ENCODE measurements at places on chromosomes 5 and 9.

GRCh38 chr9:125476645-125477044, 215.0 kb downstream of the GAPVD1 start:
- no peaks in the 10 kb centered on the region for H3K27me3 ChIP-seq
- no peak for DNase-seq
- no peaks in the 10 kb centered on the region for H3K4me1 ChIP-seq
- no peak overlapping the region for H3K27ac ChIP-seq
- peaks cover 9% of the 10 kb centered on the region for H3K36me3 ChIP-seq

- no peak overlapping the region for H3K4me3 ChIP-seq
- H3K27ac ChIP-seq = no peak overlapping the region
- H3K27me3 ChIP-seq = no peaks in the 10 kb centered on the region
- DNase-seq = no peak
- H3K36me3 ChIP-seq = no peaks in the 10 kb centered on the region
Observed at GRCh38 chr5:63820577-63820976, 141.7 kb downstream of the HTR1A start.

GRCh38 chr5:61496446-61496845, 164.4 kb downstream of the ZSWIM6 start:
- no peak overlapping the region for H3K4me3 ChIP-seq
- H3K4me1 ChIP-seq = no peaks in the 10 kb centered on the region
- H3K36me3 ChIP-seq = peaks cover 2% of the 10 kb centered on the region
- no peak overlapping the region for H3K27ac ChIP-seq
- no peak for DNase-seq

DNA sequence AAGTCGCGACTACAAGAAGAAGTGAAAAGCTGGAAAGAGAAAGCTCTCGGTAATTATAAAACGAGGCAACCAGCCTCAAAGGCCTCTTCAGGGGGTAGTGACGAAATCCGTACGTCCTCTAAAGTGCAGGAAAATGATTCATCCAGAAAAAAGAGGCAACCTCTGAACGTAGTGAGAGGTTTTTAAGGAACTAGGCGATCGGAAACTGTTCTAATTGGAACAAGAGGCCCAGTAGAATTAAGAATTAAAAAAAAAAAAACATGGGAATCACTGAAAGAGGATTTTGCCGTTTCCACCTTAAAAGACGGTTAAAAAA, 1.0 kb downstream of the CSNK1A1 start:
- H3K4me1 ChIP-seq = peaks cover 22% of the 10 kb centered on the region
- H3K27me3 ChIP-seq = no peaks in the 10 kb centered on the region
- peak overlapping the region; percentile 60 for H3K4me3 ChIP-seq

DNA sequence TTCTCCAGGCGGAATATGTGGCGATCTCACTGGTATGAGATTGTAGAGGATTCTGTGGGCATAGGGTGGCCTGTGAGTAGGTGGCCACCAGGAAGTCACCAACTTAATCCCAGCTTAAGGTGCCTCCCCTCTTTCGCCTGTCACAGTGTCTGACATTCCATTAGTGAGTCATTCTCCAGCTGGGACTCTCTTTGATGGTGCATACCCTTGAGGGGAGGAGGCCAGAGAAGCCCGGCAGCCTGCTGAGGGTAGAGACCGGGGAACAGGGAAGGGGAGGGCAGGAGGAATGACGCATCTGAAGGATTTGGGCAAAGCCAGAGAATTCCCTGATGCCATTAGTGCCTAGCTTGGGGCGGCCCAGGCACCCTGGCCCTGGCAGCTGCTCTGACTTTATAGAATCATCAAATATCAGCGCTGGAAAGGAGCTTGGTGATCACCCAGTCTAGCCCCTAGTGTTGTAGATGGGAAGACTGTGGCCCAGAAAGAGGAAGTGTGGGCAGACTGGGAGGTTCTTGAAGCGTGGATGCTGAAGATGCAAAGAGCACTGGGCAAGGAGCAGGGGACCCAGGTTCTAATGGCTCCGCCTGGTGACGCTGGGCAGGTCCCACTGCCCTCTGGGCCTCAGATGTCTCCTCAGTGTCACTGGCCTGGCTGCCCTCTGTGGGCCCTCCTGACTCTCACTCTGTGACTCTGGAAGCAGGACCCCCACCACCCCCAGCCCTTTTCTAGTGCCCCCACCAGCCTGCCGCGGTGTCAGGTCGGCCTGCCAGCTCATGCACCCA, 41.4 kb downstream of the DAB2IP start:
- peaks cover 17% of the 10 kb centered on the region for H3K27me3 ChIP-seq
- no peak overlapping the region for H3K4me3 ChIP-seq
- no peaks in the 10 kb centered on the region for H3K4me1 ChIP-seq
- no peak overlapping the region for H3K27ac ChIP-seq
- no peaks in the 10 kb centered on the region for H3K36me3 ChIP-seq

DNA sequence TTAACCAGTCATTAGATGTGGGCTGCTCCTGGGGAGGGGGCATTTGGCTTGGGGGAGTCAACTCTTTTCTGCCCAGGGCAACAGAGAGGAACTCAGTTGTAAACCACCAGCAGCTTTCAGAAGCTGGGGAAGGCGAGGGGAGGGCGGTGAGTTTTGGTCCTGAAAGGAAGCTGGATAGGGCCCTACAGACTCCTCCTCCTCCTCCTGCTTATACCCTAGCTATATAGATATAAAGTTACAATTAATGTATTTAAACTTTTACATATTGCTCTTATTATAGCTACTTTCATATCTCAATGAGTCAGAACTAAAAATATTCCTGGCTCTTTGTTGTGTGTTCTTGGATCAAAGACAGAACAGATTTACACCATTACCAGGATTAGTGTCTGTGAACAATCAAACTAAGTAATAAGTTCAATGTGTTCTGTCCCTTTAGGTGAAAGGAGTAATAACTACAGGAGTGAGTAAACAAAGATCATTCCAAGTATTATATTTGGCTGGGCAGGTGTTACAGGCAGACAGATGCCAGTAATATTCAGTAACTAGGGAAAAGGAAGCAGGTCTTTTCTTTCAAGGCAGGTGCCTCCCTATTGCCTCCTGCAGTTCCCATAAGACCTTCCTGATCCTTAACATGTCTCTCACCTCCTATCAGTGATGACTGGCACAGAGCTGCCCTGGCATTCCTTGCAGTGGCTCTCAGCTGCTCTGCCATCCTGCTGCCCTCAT, 20.5 kb upstream of the VPS13A start:
- no peak for DNase-seq
- H3K4me3 ChIP-seq = no peak overlapping the region
- H3K4me1 ChIP-seq = no peaks in the 10 kb centered on the region
- H3K27ac ChIP-seq = no peak overlapping the region
- H3K36me3 ChIP-seq = no peaks in the 10 kb centered on the region

DNA sequence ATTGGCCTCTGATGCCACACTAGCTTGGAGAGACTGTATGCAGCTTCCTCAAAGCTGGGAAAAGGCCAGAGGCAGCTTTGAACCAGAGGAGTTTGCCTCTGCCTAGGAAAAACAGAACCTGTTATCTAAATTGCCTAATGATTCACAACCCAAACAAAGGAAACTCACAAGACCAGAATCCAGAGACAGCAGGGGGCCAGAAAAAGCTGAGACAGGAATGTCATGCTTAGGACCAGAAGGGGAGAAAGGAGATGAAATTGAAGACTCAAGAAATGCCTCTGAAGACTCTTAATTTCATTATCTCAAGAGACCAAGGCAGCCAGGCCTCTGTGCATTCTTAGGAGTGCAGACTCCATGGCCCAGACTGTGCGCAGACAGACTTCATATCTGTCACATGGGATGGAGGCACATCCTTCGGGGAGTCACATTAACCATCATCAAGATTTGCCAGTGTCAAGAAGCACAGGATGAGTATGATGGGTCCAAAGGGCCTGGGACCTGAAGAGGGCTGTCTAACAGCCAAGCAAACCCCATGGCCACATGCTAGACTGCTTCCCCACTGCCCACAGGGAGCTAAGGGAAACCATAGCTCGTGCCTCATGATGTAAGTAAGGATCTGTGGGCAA, 57.3 kb downstream of the ARSB start:
- no peak overlapping the region for H3K27ac ChIP-seq
- no peaks in the 10 kb centered on the region for H3K27me3 ChIP-seq
- H3K36me3 ChIP-seq = no peaks in the 10 kb centered on the region
- no peak for DNase-seq

GRCh38 chr5:80474929-80475328, 13.0 kb upstream of the FAM151B start:
- peaks cover 40% of the 10 kb centered on the region for H3K36me3 ChIP-seq
- H3K4me1 ChIP-seq = no peaks in the 10 kb centered on the region
- DNase-seq = no peak
- H3K27me3 ChIP-seq = no peaks in the 10 kb centered on the region
- no peak overlapping the region for H3K4me3 ChIP-seq
- no peak overlapping the region for H3K27ac ChIP-seq

DNA sequence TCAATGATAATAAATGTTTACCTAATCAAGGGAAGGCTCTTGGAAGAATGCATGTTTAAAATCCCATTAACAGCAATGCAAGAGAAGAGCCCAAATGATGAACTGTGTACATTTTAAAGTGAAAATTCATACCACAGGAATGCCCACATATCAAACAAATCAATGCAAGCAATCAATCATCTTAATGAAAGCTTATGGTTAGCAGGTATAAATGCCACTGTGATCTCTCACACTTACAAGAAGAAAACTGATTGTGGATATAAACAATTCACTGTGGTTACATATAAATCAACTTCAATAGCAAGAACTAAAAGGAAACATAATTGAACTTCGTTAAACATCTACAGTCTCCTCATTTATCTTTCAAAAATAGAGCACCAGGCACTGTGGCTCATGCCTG, 161.0 kb upstream of the RORB start:
- no peaks in the 10 kb centered on the region for H3K27me3 ChIP-seq

DNA sequence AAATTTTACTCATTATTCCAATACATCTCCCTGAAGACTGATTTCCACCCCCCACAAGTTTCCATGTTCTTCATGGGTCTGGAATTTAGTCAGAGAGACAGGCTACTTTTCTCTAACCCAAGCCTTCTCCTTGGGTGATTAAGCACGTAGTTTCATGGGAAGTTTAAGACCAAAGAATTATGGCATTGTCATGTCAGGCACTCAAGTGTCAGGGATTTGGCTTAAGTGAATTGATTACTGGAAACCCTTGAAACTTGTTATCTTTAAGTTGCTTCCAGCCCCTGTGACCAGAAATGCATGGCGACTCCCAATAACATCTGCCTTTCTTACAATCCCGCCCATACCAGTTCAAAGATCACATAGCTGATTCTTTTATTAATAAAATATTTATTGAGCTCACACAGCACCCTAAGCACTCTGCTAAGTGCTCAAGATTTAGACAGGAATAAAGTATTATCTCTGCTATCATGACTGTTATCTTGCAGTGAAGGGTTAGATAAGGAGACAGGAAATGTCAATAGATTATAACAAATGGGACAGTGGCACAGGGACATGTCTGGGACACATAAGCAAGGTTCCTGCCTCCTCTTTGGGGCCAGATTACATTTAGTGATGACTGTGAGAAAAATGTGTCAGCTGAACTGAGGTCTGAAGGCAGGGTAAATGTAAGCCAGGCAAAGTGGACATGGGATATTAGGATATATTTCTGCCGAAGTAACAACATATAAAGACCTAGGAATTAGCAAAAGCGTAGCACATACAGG, 241.2 kb upstream of the TNC start:
- H3K4me1 ChIP-seq = no peaks in the 10 kb centered on the region
- H3K27ac ChIP-seq = no peak overlapping the region
- H3K4me3 ChIP-seq = no peak overlapping the region
- no peak for DNase-seq
- H3K36me3 ChIP-seq = no peaks in the 10 kb centered on the region

GRCh38 chr5:72994578-72994977, 38.7 kb downstream of the FCHO2 start:
- no peak for DNase-seq
- no peaks in the 10 kb centered on the region for H3K27me3 ChIP-seq
- H3K36me3 ChIP-seq = peaks cover 4% of the 10 kb centered on the region
- no peak overlapping the region for H3K4me3 ChIP-seq
- no peaks in the 10 kb centered on the region for H3K4me1 ChIP-seq
